ENCODE measurements at places on chromosomes 4 and X.

DNA sequence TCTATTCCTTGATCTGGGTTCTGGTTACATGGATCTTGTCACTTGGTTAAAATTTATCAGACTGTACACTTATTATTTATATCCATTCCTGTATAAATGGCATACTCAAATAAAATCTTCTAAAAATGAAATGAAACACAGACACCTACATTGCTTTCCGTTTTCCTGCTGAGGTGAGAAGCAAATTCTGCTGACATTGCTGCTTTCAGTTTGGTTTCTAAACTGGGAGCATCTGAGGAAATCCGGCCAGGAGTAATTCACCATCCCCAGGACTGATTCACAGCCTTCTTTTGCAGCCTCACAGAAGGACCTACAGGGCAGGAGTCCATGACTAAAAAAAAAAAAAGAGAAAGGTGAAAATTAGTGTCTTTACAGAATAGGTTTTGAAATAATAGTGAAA is 93.6 kb downstream of the CORIN start:
- DNase-seq, result no peak

GRCh38 chr4:150289881-150290280 is 211.6 kb downstream of the DCLK2 start:
- no peak for DNase-seq

DNA sequence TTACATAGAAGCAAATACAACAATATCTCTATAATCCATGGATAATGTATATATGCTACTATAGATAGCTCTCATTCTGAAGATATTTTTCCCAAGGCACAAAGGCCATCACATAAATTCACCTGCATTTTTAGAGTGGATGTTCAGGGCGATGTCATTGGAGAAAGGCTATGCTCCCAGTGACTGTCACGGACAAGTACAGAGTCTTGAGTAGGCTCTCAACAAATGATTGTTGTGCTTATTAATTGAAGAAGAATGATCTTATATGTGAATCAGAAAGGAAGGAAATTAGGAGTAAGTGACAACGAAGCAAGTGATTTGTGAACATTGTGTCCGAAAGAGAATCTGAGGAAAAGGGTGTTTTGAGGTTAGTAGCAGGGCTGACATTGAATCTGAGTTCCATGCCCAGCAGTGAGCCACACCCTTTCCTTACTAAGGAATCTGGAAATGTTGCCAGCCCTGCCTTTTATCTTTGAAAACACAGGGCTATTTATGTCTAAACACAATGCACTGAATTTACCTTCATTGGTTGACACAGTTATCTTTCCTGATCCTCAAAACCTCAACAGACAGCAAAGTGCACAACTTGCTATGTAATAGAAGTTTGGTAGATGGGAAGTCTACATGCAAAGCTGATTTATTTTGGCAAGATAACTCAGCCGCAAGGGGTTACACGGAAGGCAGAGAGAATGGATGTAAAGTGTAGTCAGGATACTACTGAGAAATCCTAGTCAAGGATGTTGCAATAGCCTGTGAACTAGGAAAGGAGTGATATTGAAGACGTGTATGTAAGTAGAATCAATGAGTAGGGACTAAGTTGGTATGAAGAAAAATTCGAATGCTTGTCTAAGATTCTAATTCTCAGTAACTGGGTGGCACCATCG is 50.4 kb downstream of the SORBS2 start:
- DNase-seq, result no peak

- peak; percentile 64 for DNase-seq
These were observed 106.1 kb downstream of the PBDC1 start for GRCh38 chrX:76279007-76279406.

DNA sequence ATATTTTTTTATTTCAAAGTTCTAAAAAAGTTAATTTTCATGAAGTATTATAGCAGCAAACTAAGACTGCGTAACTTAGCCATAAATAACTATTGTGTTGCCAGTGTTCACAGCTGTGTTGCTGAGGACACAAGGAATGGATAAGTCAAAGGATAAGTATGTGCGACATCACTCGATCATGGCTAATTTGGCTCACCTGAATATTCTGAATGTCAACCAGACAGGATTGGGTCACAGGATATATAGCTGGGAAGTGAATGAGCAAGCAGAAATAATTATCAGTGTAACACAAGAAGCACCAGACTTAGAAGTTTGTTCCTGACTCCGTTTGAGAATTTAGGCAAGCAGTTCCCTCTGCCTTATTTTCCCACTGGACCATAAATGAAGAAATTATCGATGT is 33.9 kb downstream of the PRDM8 start:
- no peak for DNase-seq

GRCh38 chrX:66833426-66833825 is 194.5 kb upstream of the EDA2R start:
- DNase-seq, result no peak

DNA sequence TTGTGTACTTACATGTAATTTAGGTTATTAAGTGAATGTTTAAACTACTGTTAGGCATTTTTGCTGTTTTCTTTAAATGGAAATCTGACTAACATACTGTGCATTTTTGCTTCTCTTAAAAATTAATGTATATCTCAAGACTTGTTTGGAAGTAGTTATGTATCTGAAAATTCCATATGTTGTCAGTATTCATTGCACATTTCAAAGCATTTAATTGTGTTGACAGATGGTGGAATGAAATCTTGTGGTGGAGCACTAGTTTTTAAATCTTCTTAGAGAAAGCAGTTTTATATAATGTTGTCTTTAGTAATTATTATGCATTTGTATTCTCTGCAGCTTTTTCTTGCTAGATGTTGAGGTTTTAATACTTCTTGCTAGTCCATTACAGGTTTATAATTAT is 71.5 kb upstream of the MSANTD1 start:
- DNase-seq, result no peak

GRCh38 chr4:94598758-94599157 is 147.0 kb downstream of the PDLIM5 start:
- no peak for DNase-seq

DNA sequence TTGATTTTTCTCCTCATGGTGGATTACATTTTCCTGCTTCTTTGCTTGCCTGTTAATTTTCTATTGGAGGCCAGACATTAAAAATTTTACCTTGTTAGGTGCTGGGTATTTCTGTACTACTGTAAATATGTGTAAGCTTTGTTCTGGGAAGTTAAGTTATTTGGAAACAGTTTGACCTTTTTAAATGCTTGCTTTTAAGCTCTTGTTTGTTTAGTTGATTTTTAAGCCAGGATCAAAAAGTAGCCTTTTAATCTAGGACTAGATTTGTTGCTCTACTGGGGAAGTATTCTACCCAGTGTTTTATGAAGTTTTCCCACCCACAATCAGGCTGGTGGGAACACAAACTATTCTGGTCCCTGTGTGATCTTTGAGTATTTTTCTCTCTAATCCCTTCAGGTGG is 45.1 kb upstream of the OGT start:
- no peak for DNase-seq

- DNase-seq, result no peak
These were observed 117.7 kb upstream of the SLC6A14 start for GRCh38 chrX:116318672-116319071.

GRCh38 chr4:118909173-118909956 is 20.7 kb downstream of the SYNPO2 start:
- DNase-seq, result no peak

DNA sequence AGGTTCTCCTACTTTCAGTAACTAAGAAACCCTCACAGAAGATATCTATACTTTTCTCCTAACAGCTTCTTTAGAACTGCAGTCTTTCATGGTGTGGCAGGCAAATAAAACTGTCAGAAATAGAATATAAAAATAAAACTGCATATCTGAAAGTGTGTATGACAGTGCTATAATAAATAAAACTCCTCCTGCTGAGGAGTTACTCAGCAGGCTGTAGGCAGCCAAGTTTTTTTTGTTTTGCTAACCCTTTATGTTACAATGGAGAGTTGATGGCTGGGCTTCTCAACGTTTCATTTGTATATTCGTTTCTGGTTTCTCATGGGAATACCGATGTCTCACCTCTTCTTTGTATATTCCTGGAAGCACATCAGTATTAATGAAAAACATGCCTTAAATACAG is 18.2 kb upstream of the UGT2B10 start:
- DNase-seq, result no peak

DNA sequence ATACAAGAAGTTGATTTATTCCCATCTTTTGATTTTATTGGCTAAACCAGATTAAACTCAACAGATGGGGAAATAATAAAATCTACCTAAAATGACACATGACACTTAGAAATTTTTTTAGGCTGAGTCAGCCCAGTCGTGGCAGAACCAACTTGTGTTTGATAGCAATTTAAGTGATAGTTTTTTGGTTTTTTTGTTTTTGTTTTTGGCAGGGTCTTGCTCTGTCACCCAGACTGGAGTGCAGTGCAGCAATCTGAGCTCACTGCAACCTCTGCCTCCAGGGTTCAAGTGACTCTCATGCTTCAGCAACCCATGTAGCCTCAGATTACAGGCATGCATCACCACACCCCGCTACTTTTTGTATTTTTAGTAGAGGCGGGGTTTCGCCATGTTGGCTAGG is 370.3 kb upstream of the NOCT start:
- no peak for DNase-seq

GRCh38 chrX:87528487-87528886 is 10.9 kb downstream of the KLHL4 start:
- no peak for DNase-seq

DNA sequence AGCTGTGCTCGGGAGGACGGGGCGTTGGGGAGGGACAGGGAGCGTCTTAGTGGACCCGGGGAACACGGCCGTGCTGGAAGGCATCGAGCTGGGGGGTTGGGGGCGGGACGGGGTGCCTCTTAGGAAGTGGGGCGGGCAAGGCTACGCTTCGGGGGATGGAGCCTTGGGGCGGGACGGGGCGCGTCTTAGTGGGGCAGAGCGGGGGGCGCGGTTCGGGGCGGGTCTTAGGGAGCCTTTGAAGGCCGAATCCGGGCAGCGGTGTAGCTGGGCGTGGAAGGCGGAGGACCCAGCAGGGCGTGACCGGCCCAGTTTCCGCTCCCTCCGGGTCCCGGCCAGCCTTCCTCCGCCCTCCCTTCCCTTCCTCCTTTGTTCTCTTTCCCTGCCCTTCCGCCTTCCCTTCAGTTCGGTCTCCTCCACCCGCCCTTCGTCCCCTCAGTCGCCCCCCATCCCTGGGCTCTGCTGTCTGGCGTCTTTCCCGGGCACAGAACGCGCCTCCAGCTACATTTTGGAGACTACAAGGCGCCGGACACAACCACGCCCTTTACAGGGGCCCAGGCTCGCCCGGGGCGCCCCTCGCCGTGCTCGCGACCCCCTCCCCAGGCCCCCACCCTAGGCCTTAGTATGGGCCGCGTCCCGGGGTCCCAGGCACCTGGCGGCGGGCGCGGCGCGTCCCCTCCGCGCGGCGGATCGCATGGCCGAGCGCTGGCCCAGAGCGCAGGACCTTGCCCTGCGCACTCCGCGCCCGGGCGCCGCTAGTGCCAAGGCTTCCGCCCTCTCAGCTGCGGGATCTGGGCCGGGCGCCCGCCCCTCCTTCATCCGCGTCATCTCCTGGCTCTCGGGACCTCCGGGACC is at the start of gene ARSD:
Gene ARSD (minus strand): TSS at position 757 of the 852 bp plus-strand sequence. CDS start 64 bp downstream, at position 693.
- peak; percentile 97 for DNase-seq

GRCh38 chrX:50432829-50433289 is 37.8 kb downstream of the DGKK start:
- DNase-seq, result no peak

GRCh38 chr4:59223292-59223941 is 1976.7 kb upstream of the ADGRL3 start:
- DNase-seq, result no peak

DNA sequence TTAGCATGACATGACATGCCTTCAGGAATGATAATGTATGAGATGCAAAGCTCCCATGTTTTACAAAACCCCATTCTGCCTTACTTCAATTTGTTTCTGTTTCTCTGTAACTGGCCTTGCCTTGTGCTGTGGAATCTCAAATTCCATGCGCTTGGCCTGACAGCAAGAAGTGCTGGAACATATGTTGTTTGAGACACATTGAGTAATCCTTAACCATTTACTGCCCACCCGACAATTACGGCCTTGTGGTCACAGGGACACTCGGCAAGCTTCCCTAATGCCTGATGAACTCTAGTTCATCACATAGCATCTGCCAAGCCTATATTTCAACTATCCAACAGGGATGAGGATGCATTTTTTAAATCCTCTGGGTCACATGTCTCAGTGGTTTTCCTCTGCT is 226.4 kb upstream of the CASK start:
- DNase-seq, result peak; percentile 68

GRCh38 chr4:72243641-72244040 is 211.8 kb downstream of the NPFFR2 start:
- peak; percentile 47 for DNase-seq

DNA sequence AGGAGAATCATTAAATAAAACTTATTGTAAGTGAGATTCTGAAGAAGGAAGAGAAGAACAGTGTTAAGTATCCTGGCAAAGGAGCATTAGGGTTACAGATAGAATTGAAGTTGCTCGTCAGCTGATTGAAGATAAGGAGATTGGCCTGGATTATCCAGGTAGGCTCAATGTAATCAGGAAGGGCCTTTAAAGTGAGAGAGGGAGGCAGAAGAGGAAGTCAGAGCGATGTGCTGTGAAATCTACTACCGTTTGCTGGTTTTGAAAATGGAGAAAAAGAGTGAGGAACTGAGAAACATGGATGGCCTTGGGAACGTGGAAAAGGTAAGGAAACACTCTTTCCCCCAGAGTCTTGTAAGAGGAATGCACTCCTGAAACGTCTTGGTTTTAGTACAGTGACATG is 245.7 kb downstream of the ANTXR2 start:
- DNase-seq, result peak; percentile 20

GRCh38 chr4:163868445-163868844 is 374.0 kb downstream of the TMA16 start:
- DNase-seq, result no peak

- no peak for DNase-seq
These were observed 43.5 kb downstream of the LHFPL1 start for GRCh38 chrX:112636288-112636687.

DNA sequence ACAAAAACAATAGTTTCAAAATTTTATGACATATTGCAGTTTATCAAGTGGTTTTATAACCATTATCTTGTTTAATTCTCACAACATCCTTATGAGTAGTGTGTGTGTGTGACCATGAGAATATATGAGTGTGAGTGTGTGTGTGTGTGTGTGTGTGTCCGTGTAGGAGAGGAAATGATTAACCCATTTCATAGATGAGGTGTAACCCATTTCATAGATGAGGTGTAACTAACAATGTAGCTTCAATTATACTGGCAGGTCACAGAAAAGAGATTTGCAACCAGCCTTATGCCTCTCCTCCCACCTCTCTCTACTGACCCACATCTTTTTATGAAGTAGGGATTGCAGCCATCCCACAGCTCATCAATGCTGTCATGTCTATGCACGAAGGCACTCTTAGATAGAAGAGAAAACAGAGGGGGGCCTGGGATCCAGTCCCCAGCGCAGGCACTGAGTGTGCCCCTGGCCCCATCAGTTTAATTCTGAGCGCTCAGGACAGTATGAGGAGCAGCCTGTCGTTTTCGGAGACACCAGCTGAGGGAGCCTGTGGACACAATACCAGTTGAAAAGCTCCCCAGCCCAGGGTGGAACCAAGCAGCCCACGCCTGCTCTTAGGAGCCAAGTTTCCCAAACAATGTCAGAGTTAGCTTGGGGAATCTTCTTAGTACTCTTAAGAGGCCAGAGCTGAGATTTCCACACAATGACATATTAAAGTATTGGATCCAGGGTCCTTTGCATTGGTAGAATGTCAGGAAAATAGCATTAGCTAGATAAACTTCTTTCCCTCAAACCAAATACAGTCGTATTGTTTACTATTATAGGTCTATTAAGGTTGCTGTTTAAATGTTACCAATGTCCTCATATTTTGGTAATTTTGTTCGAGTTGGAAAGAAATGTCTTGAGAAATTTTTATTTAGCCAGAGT is 88.6 kb downstream of the PALLD start:
- peak; percentile 47 for DNase-seq
